ENCODE measurements at places on chromosomes 4 and X. TPM values are rescaled to one million over a fixed set of nuclear protein-coding genes. Genes with fewer than 3 reads are reported as not detected.

Gene GUCY1A1
- total RNA-seq = not detected

Gene PABPC1L2A
- total RNA-seq = not detected

Gene GATA1
- 0.45 TPM for total RNA-seq

Gene SH2D1A
- 23.8 TPM for total RNA-seq

Gene MCF2
- 2.0 TPM for total RNA-seq

Gene PCYT1B
- total RNA-seq = 0.05 TPM

Gene GPRASP2
- 2.1 TPM for total RNA-seq

Gene KLHL8
- 10.9 TPM for total RNA-seq

Gene SRPX
- total RNA-seq = not detected

Gene FMR1NB
- not detected for total RNA-seq

Gene PPP3CA
- total RNA-seq = 23.8 TPM

DNA sequence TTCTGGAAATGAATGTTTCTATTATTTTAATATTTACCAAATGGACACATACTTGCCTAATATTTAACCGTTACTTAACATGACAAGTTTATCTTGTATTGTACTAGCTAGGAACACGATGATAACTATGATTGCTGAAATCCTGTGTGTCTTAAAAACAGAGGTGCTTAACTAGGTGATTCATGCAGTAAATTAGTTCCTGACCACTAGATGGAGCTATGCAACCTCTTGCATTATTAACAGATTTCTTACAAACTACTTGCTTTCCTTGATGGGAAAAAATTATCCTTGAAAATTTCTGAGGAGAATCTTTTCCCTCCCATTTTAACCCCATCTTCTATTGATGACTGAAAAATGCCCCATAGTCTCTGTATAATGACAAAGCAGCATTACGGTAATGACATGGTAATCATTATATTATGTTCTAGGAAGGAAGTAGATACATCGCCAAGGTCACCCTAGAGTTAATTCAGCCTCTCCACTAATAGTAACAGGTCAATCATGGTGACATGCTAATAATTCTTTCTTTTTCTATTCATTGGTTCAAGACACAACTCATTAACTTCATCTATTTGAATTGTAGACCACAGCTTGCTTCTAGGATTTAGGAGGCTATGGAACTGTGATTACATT lies 844.2 kb downstream of the RAPGEF2 start:
- DNase-seq = no peak

GRCh38 chrX:25009407-25009806 lies 6.4 kb downstream of the ARX start:
- DNase-seq = no peak

- DNase-seq = no peak
Measured at GRCh38 chrX:29257521-29257920, 670.3 kb downstream of the IL1RAPL1 start.

DNA sequence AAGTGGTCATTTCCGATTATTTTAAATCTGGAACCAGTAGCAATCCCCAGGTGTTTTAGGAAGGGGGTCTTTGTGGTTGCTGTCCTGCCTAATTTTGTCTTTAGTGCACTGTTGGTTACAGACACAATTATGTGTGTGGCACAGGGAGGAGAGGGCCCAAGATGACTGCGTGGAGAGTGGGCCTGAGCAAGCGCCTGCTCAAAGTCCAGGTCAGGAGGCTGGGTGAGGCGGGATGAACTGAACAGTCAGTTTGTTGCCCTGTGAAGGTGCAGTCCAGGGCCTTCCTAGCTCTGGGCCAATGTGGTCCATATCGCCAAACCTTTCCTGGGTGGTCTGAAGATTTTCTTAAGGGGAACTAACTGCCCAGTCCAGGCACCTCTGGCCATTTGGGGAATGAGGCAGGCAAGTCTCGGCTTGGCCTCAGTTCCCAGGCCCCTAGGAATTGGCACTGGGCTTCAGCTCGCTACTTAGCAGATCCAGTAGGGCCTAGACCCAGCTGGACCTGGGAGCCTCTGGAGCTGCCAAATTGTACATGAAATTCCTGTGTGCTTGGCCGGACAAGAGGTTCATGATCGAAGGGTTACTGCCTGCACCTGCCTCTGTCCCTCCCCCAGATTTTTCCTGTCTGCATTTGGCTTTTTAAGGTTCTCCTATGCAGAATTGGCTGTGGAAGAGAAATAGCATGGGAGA lies 47.6 kb downstream of the ANAPC4 start:
- DNase-seq = no peak

- peak; percentile 45 for DNase-seq
Measured at GRCh38 chrX:40581336-40581920, 658 bp downstream of the ATP6AP2 start.

- DNase-seq = no peak
Measured at GRCh38 chrX:10990976-10991375, 120.2 kb upstream of the HCCS start.

- DNase-seq = no peak
Measured at GRCh38 chr4:141132072-141132708, 1.1 kb downstream of the RNF150 start.

DNA sequence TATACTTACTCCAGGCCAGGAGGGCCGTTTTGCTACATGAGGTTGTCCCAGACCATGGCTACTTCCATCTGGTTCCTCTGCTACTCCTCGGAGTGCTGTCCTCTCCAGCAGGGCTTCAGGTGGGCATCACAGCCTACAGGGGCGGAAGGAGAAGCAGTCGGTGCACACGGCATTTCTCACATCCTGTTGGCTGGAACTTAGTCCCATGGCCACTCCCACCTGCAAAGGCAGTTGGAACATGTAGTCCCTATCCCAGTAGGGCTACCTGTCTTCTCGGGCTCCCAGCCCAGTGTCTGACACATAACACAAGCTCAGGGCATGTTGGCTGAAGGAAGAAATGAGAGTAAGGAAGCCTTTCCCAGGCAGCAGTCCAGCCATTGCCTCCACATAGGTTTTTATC lies 7.7 kb upstream of the STK32B start:
- no peak for DNase-seq

DNA sequence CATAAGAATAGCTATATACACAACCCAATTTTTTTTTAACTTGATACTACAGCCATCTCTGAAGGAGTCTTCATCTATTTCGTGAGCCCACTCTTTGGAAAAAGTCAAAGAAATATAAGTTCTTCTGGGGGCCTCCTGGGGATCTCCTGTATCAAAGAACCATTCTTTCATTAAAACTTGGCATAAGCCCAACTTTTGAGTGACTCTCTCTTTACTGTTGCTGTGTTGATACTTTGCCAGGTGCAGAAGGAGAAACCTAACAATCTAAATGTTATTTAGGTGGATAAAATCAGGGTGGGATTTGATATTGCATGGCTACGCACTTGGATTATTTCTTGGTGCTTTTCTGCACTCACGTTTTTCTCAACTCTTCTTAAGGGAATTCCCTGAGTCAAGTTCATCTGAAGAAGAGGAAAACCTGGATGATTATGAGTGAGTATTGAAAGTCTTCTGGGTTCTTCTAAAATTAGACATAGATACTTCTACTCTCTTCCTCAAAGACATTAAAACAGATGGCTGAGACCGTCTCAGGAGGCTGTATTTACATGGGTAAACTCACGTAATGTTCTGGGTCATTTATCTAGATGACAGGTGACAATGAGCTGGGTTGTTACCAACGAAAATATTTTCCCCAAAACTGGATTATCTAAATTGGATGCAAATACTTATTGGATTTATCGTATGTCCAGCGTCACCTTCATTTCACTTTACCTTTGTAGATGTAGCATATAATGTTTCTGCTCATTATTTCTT lies 25.2 kb downstream of the BMX start:
- DNase-seq = no peak

DNA sequence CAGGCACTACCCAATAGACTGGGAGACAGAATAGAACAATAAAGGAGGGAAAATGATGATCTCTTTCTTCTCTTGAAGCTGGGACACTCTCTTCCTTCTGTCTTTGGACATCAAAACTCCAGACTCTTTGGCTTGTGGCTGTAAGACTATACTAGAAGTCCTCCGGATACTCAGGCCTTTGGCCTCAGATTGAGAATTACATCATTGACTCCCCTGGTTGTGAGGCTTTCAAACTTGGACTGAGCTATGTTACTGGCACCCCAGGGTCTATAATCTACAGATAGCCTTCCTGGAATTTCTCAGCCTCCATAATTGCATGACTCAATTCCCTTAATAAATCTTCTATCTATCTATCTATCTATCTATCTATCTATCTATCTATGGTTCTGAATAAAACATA lies 294.2 kb upstream of the CT83 start:
- no peak for DNase-seq

- no peak for DNase-seq
Measured at GRCh38 chrX:107743995-107744394, 31.6 kb downstream of the TSC22D3 start.

GRCh38 chr4:112277705-112278448 lies 7.8 kb downstream of the TIFA start:
- DNase-seq = no peak

GRCh38 chr4:156694413-156694812 lies 277.2 kb downstream of the PDGFC start:
- no peak for DNase-seq

GRCh38 chrX:46953137-46953527 lies 40.9 kb downstream of the JADE3 start:
- DNase-seq = no peak

- DNase-seq = no peak
Measured at GRCh38 chr4:77699731-77700210, 94.2 kb downstream of the CXCL13 start.

GRCh38 chrX:154482786-154483185 lies 3.6 kb downstream of the UBL4A start:
- no peak for DNase-seq

GRCh38 chrX:110410603-110411002 lies 52.0 kb downstream of the RTL9 start:
- DNase-seq = no peak

GRCh38 chr4:37452952-37453280 lies 208.4 kb downstream of the NWD2 start:
- peak; percentile 46 for DNase-seq

GRCh38 chr4:24912252-24913118 lies at the start of gene CCDC149:
CCDC149 (minus strand) TSS chr4:24913042; CDS start chr4:24912864, 178 bp downstream.
- no peak for DNase-seq

DNA sequence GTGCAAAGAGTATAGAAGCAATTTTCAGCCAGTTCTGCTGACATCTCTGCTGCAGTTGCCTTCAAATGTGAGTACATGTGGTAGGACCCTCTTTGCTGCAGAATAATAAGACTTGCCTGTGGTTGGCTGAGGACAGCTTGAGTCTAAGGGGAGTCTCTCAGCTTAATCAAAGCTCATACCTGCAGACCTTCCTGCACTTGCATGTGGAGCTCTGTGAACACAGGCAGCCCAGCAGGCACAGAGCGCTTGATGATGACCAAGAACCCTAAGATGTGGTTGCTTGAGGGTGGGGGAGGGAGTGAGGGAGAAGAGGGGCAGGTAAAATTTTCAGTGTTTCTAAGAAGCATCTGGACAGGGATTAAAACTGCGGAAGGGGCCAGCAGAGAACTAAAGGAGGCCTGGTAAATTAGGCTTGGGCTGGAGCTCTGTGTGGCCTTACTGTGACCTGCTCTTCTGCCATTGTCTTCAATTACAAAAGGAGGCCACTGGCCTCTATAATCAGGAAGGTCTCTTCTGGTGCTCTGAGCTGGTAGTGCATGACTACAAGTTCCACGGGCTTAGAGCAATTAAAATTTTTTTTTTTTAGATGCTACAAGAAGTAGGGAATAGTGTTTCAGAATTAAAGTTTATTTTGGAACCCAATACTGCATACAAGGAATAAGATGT lies 59.9 kb upstream of the CHRNA9 start:
- no peak for DNase-seq

DNA sequence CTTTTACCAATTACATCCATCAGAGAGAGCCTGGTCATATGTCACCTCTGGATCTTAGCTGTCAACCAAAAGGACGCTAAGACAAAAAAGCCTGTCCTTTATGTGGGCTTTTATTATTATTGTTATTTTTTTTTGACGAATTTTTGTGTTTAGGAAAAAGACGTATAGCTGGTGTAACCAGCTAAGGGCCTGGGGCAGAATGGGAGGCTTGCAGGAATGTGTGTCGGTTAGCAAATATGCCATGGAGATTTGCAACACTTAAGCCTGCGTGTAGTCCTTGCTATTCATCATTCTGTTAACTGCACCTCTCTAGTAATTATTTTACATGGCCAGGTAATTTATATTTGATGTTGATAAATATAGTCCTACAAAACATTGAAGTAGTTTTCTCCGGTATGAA lies 93.5 kb downstream of the TACR3 start:
- no peak for DNase-seq

GRCh38 chr4:169689681-169690080 lies 68.1 kb downstream of the HPF1 start:
- no peak for DNase-seq

DNA sequence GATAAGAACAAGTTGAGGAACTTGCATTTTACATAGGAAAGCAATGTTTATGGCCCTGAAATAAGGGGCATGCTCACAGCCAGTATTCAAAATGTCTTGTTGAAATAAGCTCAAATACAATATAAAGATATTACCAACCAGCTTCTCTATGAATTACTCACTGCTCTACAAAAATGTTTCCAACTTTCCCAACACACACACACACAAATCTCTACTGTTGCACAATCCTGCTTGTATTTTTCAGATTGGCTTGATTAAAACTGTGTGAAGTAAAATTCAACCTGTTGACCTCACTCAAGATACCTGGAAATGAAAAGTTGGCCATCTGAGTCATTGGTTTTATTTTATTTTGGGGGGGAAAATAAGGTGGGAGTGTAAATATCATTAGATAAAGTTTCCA lies 128.6 kb downstream of the CHIC2 start:
- no peak for DNase-seq
